SW 1271 (cell line): ENCODE measurements at places on chromosomes 4 and X.

GRCh38 chrX:69085151-69085550 lies 80.1 kb downstream of the PJA1 start:
- no peak for DNase-seq

- DNase-seq = no peak
These were observed 216.4 kb upstream of the TET2 start for GRCh38 chr4:104930298-104930697.

- DNase-seq = no peak
These were observed 87.6 kb downstream of the HAUS3 start for GRCh38 chr4:2154215-2154740.

- no peak for DNase-seq
These were observed 67.9 kb upstream of the SLC4A4 start for GRCh38 chr4:71270901-71271300.

DNA sequence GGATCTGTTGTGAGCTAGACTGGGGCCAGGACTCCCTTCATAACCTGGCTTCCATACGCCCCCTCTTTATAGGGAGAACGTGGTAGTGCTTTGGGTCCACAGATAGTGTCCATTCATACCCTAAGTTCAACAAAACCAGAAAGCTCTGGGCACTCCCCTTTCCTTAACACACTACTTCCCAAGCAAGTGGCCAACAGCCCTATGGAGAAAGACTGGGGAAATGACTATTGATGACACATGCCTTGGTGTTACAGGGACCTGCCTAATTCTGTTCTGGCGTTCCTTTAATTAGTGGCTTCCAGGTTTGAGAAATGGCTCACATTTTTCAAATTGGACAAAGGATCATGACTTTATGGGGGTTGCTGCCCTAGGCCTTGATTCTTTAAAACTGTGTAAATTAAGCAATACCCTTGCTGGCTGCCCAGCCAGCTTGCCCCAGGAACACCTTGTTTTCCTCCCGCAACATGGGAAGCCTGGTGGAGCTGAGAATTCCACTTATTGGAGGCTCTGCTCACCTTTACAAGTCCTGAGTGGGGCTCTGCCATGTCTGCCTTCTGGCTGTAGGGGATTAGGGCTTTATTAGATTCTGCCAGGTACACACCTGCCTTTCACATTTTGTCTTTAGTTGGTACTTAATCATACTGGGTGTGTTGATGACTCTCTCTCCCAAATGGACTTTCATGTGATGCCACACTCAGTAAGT lies 61.1 kb downstream of the RGS12 start:
- no peak for DNase-seq

DNA sequence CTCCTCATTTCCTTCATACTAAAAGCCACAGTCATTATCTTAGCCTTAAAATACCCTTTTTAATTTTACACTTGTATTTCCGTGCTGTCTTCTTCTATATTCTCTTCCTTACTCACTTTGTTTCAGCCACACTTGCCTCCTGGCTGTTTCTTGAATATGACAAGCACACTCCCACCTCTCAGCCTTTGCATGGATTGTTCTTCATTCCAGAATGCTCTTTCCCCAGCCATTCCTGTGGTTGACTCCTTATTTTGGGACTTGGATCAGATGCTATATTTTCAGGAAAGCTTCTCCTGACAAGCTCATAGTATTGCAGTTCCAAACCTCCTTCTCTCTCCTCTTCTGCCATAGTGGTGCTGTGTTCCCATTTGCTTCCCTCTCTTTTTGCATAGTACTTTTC lies 291.3 kb downstream of the PDHA2 start:
- DNase-seq = no peak

- no peak for DNase-seq
These were observed 159.7 kb downstream of the SH2D1A start for GRCh38 chrX:124506066-124506465.

DNA sequence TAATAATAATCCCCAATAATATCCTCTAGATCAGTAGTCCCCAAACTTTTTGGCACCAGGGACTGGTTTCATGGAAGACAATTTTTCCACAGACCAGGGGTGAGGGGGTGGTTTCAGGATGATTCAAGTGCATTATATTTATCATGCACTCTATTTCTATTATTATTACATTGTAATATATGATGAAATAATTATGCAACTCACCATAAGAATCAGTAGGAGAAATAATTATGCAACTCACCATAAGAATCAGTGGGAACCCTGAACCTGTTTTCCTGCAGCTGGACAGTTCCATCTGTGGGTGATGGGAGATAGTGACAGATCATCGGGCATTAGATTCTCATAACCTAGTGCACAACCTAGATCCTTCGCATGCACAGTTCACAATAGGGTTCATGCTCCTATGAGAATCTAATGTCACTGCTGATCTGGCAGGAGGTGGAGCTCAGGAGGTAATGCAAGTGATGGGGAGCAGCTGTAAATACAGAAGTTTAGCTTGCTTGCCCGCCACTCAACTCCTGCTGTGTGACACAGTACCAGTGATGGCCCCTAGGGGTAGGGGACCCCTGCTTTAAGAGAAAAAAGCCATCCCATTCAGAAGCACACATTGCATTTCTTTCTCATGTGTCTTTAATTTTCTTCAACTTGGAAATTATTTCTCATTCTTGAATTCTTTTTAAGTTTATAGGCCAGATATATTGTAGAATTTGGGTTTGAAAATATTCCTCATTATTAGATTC lies 16.0 kb upstream of the SH3RF1 start:
- no peak for DNase-seq

DNA sequence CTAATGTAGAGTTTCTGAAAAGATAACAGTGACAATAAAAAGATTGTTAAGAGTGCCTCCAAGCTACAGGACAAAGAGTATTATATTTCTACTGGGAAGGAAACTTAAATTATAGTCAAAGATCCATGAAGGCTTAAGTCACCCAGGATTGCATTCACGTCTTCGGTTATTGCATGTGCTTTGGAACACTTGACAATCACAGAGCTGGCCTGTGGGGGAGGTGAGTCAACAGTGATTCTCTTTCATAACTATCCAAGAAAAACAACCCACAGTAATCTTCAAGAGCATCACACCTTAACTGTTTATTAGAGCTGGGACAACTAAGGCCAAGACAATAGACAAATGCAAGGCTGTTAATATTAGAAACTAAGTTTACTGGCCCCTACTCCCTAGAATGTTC lies 40.3 kb downstream of the PDGFC start:
- DNase-seq = peak; percentile 69

GRCh38 chr4:103904123-103904522 lies 184.3 kb upstream of the TACR3 start:
- DNase-seq = no peak

DNA sequence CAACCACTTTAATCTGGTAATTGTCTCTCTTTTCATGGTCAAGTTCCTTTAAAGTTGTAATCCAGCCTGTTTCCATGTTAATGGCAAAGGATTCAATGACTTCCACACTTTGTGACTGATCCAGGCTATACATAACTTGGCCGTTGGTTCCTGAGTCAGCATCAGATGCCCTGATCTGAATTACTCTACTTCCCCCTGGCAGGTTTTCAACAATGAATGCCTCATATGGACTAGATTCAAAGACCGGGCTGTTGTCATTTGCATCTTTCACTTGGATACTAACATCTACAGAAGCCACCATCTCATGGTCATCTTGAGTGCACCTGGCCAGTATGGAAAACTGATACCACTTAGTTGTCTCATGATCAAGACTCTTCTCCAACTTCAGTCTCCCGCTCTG lies 62.6 kb upstream of the MTNR1A start:
- DNase-seq = no peak

DNA sequence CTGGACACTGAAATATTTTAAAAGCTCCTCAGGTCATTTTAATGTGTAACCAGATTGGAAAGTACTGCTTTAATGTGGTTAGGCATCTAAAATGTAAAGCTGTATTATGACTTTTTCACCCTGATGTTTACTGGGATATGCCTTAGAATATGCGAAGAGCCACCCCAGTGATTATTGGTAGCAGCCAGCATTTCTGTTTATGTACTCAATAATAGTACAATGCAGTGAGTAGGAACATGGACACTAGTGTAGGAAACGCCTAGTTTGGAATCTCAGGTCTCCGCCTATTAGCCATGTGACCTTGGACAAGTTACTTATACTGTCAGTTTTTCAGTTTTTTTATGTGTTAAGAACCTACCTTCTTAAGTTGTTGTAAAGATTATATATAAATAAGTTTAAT lies 446.0 kb upstream of the PITX2 start:
- no peak for DNase-seq

DNA sequence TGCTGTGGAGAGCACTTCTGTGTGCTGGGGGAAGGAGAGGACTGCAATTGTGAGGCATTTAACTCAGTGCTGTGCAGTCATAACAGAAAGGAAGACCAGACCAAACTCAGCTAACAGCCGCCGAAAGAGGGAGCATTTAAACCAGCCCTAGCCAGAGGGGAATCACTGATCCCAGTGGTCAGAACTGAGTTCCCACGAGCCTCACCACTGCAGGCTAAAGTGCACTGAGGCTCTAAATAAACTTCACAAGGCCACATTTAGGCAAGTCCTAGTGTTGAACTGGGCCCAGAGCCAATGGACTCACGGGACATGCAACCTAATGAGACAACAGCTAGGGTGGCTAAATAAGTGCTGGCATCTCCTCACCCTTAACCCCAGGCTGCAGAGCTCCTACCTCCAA lies 20.4 kb downstream of the IQCM start:
- DNase-seq = no peak

GRCh38 chrX:95903490-95903889 lies 781.2 kb upstream of the DIAPH2 start:
- no peak for DNase-seq

DNA sequence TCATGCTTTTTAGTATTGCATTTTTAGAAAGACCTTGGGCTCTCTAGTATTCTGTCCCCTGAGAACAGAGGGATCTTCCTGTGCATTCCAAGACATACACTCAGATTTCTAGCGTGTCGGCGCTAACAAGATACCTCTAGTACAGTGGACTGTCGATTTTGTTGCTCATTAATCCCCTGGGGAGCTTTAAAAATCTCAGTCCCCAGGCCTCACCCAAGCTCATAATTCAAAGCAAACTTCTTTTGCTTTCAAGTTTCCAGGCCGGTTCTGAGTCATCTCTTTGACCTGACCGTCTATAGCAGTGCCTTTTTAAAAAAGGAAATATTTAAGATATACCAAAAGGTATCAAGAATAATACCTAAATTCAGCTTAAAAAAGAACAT lies 137.0 kb downstream of the AMMECR1 start:
- DNase-seq = no peak
